Activated T-cell treated with anti-CD3 and anti-CD28 coated beads, Interleukin-2, amount 50 U/mL, for 48 hours (primary cell): ENCODE measurements at places on chromosomes 7 and 10.
A peak's percentile ranks its signal among the peaks of the same experiment; 100 is the strongest.

GRCh38 chr10:21499701-21500577 lies 25.5 kb downstream of the SKIDA1 start:
- peak; percentile 45 for DNase-seq

- no peak for DNase-seq
Measured at GRCh38 chr7:41795276-41795833, 92.5 kb upstream of the INHBA start.

GRCh38 chr10:52853704-52854103 lies 81.1 kb upstream of the MBL2 start:
- no peak for DNase-seq

- no peak for DNase-seq
Measured at GRCh38 chr7:6257675-6258074, 14.7 kb downstream of the CYTH3 start.

GRCh38 chr10:6220418-6221191 lies 17.9 kb downstream of the PFKFB3 start:
- no peak for DNase-seq

DNA sequence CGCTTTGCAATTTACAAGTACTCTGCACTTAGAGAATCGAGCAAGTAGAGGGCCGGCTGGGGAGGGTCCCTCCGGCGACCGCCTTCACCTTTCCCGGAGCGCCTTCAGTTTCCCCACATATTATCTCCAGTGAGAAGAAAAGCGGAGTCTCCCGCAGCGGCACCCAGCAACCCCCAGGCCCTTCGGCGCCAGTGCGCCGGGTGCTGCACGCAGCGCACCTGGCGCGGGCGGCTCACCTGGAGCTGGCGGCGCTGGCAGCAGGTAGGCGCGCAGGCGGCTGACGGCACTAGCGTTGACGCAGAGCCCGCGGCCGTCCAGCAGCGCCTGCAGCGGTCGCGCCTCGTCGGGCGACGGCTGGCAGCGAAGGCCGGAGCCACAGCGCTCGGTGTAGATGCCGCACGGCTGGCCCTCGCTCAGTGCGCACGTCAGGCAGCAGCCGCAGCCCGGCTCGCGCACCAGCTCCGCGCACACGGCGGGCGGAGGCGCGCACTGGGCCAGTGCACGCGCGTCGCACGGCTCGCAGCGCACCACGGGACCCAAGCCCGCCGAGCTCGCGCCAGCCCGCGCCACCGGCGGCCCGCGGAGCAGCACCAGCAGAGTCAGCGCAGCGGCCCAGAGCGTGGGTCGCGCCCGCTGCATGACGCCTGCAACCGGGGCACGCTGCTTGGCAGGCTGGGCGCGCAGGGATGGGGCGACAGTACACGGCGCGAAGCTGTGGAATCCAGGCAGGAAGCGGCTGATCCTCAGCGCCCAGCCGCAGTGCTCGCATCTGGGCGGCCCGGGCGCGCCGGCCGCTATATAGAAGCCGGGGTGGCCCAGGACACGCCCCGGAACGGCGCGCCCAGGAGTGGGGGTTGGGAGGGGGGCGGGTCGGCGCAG lies at the start of gene IGFBP3:
TSS of gene IGFBP3 (minus strand) at position 771 of the 879 bp plus-strand sequence. CDS start at position 639, 132 bp downstream.
- DNase-seq: peak; percentile 39

GRCh38 chr7:85471307-85471706 lies 284.5 kb upstream of the SEMA3D start:
- DNase-seq: no peak

- DNase-seq: no peak
Measured at GRCh38 chr10:1687190-1687589, 50.1 kb downstream of the ADARB2 start.

DNA sequence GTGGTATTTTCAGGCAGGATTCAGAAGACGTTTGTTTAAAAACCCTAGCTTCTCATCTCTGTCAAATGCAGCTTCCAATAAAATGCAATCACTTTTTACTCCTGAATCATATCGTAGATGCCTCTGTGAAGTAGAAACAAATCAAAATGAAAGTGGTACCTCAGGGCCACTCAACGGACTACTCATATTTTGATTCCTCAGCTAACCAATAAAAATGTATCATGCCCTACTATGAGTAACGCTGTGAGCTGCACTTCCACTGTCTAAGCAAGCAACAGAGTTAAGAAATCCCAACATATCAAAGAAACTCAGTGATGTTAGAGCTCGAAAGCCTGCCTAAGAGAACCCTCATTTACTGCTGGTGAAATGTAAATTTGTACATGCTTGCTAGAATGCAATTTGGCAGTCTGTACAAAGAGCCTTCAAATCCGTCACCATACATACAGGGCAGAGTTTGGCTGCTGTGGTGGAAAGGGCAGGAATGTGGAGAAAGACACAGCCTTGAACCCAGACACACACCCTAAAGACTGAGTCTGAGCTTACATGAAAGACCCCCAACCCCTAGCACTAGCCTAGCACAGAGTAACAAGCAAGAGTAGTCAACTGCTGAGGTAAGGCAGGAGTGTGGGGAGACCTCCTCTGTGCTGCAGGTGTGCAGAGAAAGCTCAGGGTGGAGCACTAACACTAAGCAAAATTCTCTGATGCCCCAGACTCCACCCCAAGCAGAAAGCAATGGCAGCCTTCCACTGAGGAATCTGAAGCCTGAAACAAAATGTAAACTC lies 151.5 kb downstream of the ANK3 start:
- DNase-seq: peak; percentile 30

DNA sequence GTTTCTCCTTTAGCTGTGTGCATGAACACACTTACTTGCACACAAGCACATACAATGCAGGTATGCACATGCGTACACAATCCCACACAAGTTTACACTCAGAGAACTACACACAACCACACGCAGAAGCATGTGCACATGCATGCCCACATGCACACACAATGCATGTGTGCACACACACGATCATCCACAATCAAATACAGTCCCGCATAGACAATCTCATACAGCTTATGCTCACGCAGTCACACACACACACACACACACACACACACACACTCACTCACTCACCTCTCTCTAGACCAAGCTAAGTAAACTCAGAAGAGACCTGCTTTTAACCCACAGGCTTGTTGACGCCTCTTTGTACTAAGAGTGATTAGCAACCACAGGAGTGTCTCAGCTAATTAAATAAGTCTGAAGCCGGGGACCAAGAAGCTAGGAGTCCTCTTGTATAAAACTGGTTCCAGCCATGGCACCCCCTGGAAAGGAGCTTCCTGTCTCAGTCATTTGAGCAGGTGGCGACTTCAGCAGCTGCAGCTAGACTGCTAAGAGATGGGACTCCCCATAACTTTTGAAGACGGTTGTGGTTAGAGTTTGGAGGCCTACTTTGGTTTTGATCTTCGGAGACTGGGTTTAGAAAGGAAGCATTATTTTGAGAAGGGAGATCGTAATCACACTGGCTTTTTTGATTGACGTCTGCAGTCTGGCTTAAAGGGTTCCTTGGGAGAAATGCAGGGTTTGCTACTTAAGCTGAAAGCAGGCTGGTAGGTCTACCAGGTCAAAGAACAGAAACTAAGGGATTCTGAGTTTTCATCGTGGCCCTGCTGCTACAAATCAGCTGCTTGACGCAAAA lies 82.3 kb upstream of the ADRB1 start:
- peak; percentile 68 for DNase-seq

GRCh38 chr10:131556897-131557495 lies 245.5 kb upstream of the TCERG1L start:
- no peak for DNase-seq

- no peak for DNase-seq
Measured at GRCh38 chr7:51732116-51732515, 415.5 kb upstream of the COBL start.

GRCh38 chr7:141073173-141073640 lies 657 bp upstream of the TMEM178B start:
- peak; percentile 45 for DNase-seq

- DNase-seq: no peak
Measured at GRCh38 chr10:91593366-91593765, 39.5 kb downstream of the PPP1R3C start.

DNA sequence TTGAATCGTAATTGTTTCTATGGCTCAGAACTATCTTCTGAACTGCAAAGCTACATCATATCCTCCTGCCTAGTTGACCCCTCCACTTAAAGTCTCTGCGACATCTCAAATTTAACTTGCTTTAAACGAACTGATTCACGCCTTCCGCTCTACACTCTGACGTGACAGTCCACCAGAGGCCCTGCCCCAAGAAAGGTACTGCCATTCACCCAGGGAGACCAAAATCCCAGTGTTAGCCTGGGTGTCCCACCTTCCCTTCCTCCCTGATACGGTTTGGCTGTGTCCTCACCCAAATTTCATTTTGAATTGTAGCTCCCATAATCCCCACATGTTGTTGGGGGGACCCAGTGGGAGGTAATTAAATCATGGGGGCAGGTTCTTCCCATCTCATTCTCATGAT lies 90.8 kb downstream of the CPXM2 start:
- no peak for DNase-seq

DNA sequence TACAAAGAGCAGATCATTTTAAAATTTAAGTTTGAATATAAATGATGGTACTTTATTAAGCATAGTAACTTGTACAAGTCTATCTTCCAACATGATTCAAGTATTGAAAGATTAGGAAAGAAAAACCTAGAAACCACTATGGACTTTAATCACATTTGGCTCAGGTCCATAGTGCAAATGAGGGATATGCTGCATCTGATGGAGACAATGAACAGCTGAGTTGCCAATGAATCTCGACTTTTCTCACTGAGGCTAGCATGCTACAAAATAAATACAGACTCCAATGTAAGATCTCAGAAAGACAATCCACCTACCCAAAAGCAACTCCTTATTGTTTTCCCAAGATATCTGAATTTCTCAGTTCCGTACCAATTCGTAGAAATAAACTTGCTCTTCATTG lies 89.8 kb downstream of the SEMA3A start:
- DNase-seq: no peak

- DNase-seq: no peak
Measured at GRCh38 chr10:84542522-84543490, 214.4 kb downstream of the CCSER2 start.

DNA sequence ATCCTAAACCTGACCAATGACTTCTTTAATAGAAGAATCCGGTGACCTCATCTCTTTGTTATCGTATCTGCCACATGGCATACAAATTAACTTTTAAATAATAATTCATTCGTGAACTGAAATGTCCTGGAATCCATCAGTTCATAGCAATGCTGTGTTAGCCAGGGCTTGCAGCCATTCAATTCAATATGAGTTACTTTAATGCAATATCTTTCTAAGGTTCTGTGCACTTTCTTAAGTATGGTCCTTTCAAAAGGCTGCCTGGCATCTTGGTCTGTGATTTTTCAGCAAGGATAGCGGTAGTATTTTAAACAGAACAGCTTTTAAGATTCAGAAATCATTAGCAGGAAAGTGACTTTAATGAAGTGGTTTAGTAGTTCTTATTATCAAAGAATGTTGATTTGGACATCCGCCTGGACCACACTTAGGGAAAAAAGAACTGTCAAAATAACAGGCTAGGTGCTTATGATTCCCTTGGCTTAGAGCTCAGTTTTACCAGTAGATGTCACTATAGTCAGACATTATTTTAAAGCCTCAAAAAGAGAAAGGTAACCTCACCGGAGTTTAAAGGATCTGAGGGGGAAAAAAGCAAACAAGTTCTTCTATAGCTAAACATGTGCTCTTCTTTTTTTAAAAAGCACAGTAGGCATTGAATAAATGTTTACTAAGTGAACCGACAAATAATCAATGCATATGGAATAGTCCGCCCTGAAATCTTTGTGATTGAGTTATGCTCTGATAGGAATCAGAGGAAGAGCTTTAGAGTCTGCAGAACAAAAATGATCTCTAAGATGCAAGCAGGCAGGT lies 22.7 kb downstream of the SLC35G1 start:
- DNase-seq: no peak

DNA sequence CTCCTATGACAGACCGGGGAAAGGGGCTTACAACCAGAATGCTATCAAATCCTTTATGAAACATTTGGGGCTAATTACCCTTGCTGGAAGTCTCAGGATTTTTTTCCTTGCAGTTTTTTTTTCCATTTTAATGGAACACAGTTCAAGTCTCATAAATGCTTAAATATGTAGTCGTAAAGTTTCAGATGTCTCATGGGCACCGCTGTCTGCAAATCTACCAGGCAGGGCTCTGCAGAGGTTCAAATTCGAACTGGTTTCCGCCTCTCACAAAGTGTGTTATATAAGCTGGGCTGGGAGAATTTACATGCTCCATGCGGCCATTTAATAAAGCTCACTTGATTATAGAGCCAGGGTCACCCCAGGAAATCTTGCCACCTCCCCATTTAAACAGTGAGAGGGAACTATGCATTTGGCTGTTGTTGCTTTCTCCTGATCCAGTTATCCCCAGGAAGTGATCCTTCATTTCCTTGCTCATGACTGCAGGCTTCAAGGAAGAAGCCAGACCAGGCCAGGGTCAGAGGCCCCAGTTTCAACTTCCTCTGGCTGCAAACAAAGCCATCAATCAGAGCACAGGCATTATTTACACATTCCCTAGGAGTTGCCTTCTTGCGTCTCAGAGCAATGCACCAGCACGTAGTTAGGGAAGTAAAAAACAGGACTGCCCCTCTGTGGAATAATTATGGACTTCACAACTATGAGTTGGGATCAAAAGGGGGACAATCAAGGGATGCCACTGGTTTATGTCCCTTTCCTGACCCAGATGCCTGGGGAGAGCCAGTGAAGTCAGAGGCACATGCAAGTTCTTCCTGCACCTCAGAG lies 358.8 kb downstream of the PRPF18 start:
- DNase-seq: no peak

DNA sequence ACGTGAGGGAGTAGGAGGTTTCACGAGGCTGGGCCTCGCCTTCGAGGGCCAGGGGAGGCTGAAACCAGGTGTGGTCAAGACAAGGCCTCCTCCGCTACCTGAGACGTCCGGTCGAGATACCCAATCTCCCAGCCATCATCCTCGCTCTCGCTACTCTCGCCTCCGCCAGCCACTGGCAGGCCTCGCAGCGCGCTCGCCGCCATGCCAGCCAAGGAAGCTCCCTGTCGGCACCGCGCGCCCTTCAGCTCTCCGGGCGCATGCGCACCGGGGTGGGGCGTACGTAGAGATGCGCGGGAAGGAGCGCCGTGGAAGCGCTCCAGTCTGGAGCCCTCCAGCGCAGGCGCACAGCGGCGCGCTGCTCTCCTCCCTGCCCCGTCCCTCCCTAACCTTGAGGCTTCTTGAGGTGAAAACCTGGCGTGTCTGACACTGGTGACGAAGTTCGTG lies at the start of gene ASZ1:
TSS of gene ASZ1 (minus strand) at position 236 of the 444 bp plus-strand sequence. CDS start at position 203, 33 bp downstream.
- DNase-seq: no peak

- no peak for DNase-seq
Measured at GRCh38 chr10:94108200-94108599, 114.5 kb downstream of the PLCE1 start.

GRCh38 chr7:78562191-78562590 lies 763.6 kb downstream of the PHTF2 start:
- DNase-seq: no peak

DNA sequence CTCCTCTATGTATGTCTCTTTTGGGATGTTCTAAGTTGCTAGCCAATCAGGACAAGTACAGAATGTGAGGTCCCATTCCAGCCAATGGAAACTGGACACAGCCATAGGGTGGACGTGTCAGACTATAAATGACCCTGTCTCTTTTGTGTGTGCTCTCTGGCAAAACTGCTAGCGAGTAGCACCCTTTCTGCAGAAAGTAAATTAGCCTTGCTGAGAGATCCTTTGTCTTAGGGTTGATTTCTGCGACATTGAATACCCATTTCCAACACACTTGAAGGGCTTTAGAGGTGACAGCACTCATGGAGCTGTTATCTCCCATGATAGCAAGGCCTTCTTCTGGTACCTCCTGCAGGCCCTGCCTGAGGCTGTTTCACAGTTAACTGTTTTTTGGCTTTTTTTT lies 107.5 kb downstream of the CCNY start:
- no peak for DNase-seq
